NCI-H1436 (cell line): ENCODE measurements at places on chromosomes 3 and 15.

- DNase-seq, result no peak
These were observed 4.5 kb downstream of the NR1I2 start for GRCh38 chr3:119786409-119786808.

- no peak for DNase-seq
These were observed 692.8 kb downstream of the AGBL1 start for GRCh38 chr15:86772369-86773059.

DNA sequence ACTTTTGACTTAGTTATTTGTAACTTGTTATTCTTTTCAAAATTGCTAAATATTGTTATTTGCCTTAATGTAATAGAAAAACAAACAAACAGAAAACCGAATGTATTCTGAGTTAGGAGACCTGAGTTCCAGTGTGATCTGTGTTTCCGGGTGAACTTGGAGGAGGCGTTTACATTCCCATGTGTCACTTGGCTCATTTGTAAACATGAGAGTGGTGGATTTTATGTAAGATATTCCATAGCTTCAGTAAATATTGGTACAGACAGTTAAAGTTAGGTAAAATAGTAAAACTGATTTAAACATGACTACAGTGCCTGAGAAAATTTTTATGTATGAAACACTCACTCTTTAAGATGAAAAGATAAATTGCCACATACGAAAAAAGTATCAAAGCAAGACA, 287.3 kb upstream of the POU1F1 start:
- DNase-seq, result no peak

DNA sequence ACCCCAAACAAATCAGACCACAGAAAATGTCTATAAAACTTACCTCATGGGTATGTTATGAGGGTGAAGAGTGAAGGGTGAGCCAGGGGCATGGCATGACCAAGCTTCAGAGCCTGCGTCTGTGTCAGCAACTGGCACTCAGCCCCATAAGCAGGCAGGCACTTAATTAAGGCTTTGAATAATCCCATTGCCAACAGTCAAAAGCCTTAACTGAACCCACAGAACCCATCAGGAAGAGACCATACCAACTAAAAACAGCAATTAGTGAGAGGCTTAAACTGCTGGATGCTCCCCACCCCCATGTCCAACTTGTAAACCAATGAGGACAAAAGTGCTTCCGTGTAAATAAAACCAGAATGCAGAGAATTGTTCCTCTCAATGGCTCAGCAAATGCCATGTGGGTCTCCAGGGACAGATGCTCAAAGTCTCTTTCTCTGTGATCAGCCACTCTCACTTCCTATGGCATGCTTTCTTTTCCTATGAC, 126.0 kb downstream of the MYLK start:
- peak; percentile 83 for DNase-seq

- DNase-seq, result no peak
These were observed 61.2 kb downstream of the PEAK1 start for GRCh38 chr15:77358545-77359240.

DNA sequence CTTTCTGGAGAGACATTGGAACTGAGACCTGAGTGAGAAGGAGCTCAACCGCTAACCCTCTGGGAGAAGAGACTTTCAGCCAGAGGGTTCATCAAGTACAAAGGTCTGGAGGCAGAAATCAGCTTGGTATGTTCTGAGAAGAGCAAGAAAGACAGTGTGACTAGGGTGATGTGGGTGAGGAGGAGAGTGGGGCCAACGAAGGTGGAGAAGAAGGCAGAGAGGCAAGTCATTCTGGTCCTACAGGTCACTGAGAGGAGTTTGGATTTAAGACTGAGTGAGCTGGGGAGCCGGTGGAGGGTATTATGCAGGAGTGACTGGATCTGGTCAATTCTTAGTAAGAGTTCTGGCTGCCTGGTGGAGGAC, 12.2 kb downstream of the XIRP1 start:
- DNase-seq, result no peak

DNA sequence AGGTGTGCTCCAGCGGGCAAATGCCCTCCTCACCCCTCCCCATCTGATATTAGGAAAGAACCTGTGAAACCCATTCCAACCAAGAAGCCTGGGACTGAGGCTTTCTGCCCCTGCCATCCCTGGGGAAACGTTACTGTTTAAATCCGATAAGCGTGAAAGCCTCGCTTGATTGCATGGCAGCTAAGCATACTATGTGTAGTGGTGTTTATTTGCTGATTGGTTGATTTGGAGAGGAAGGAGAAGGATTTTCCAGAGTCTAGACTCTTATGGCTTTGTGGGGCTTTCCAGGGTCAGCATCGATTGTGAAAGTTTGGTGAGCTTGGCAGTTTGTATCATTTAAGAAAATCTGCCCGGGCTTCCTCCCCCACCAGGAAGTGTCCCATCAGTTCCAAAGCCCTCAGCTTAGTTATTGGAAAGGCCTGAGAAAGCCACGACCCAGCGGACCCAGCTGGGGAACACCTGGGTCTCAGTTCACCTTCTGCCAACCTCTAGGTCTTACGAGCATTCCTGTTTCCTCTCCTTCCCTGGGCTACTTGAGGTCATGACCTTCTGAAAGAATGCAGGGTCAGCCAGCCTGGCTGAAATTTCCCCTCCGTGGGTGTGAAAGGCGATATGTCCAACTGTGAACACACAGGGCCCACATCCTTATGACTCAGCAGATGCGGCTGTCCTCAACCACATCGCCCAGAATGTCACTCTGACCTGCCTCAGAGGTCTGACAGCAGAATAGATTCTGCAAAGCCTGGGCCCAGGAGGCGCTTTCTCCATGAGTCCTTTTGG, 62.8 kb upstream of the HERC1 start:
- no peak for DNase-seq

DNA sequence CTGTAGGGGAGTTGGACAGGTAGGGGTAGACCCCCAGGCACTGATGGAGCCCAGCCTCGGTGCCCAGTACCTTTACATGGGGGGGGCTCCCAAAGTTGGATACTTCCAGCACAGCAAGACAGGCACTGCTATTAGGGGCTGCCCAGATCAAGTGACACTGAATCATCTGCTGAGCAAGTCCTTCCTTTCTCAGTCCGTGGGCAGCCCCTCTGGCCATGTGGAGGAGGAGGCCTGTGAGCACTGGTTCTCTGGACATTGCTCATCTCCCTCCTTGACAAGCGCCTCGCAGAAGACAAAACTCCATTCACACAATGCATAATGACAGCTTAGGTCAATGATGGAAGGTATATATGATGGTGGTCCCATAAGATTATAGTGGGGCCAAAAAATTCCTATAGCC, 35.7 kb downstream of the EEFSEC start:
- no peak for DNase-seq

GRCh38 chr3:123122525-123123315, 55.9 kb downstream of the PDIA5 start:
- no peak for DNase-seq

GRCh38 chr15:45117308-45118130, 3.4 kb downstream of the DUOXA2 start:
- DNase-seq, result no peak

DNA sequence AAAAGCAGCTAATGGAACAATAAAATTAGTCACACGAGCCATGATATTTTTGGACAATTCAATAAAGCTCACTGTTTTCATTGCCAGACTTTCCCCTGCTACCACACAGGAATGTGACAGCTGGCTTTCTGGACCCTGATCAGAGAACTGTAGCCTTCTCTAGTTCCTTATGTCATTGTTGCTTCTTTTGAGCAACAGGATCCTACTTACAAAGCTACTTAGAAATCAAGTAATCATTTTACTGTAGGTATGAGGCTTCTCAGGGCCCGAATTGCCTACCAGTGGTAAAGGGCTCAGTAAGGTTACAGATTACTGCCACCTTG, 94.3 kb upstream of the AADACL2 start:
- no peak for DNase-seq

DNA sequence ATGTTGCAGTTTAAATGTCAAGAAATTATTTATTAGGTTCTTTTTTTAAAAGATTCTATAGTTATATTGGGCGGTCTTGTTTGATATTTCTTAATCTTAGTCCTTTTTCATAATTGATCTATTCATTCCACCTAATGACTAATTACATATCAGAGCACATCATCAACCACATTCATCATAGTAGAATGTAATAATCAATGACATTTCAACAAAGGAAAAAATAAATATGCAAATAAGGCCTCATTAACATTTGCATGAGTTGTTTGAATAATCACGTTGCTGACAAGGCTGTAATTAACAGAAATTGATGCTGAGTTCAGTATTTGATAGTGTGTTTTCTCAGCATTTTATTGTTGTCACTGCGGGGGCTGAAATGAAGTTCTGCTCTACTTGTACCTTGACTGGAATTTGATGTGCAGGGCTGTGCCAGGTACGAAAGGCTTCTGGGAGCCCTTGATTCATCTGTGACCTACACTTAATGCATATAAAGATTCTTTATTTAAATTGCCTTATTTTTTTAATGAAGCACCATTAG, 215.7 kb downstream of the TCF12 start:
- no peak for DNase-seq

- DNase-seq, result no peak
These were observed 40.1 kb upstream of the XCR1 start for GRCh38 chr3:46067401-46067800.

GRCh38 chr3:123781571-123782275, 102.4 kb downstream of the MYLK start:
- DNase-seq, result no peak

DNA sequence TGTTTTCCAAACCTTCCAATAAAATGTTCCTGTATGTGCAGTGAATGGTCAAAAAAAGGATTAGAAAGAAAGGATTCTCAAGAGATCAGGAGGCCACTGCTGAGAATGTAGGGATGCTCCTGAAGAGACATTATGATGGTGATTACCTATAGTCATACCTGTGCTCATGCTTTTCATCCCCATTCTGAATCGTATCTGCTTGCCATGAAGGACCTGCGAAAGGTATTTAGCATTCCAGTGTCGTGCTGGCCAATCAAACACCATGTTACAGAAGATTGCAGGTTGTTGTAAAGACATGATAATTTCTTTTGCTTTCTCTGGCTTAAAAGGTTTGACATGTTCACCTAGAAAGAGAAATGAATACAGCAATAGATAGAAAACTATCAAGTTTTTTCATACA, 16.1 kb downstream of the HSPBAP1 start:
- no peak for DNase-seq

GRCh38 chr3:71583566-71584393, at the start of gene FOXP1:
Gene FOXP1, minus strand, starts transcription at chr3:71583728. Its CDS starts 385,347 bp downstream, at chr3:71198381.
- DNase-seq, result peak; percentile 47

GRCh38 chr3:49161808-49162530, 4.2 kb downstream of the CCDC71 start:
- no peak for DNase-seq

DNA sequence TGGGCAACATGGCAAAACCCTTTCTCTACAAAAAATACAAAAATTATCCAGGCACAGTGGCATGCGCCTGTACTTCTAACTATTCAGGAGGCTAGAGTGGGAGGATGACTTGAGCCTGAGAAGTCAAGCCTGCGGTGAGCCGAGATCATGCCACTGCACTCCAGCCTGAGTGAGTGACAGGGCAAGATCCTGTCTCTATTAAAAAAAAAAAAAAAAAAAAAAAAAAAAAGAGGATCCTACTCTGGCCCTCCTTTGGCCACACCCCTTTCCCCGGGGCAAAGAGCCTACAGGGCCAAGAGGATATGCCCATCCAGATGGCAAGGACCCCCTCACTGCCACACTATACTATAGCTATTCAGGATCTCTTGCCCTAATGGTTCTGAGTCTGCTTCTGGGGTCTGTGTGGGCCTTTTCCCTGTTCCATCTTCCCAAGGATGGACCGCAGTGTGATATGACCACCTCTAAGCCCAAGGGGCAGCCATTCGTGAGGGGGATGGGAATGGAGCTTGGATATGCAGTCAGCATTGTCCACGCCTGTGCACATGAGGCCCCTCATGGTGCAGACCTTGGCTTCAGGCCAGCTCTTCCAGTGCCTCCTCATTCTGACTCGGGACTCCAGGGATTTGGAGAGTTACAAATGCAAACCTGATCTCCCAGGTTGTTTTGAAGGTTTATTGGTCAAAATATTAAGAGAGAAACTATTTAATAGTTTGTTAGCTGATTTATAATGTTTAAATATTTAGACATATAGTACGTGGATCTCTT, 7.3 kb downstream of the TYRO3 start:
- DNase-seq, result no peak

DNA sequence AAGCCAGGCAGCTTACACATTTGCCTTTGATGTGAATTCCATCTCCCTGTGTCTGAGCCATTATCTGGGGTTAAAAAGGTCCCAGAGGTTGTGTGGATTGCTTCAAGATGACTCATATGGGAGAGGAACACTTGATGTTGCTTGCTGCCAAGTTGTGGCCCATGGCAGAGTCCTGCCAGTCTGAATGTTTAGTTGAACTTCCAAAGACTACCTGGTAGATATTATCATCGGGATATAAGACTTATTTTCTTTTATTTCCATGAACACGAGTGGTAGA, 85.6 kb downstream of the TJP1 start:
- no peak for DNase-seq

- DNase-seq, result peak; percentile 40
These were observed 69.2 kb upstream of the COL6A5 start for GRCh38 chr3:130276203-130276803.

- no peak for DNase-seq
These were observed 338.1 kb downstream of the EFHB start for GRCh38 chr3:19595884-19596283.

GRCh38 chr15:63456258-63456657, 48.1 kb upstream of the USP3 start:
- no peak for DNase-seq

DNA sequence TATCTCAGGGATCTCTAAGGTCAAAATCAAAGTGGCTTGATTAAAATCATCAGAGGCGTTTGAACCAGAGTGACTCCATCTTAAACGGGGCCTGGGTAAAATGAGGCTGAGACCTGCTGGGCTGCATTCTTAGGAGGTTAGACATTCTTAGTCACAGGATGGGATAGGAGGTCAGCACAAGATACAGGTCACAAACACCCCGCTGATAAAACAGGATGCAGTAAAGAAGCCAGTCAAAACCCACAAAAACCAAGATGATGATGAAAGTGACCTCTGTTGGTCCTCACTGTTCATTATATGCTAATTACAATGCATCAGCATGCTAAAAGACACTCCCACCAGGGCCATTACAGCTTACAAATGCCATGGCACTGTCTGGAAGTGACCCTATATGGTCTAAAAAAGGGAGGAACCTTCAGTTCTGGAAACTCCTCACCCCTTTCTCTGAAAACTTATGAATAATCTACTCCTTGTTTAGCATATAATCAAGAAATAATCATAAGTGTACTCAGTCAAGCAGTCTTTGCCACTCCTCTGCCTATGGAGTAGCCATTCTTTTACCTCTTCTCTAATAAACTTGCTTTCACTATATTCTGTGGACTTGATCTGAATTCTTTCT, 143.3 kb upstream of the SLCO3A1 start:
- DNase-seq, result no peak

GRCh38 chr3:112569265-112569664, 7.4 kb downstream of the SLC35A5 start:
- no peak for DNase-seq
